Choroid plexus epithelial cell (primary cell): ENCODE measurements at places on chromosomes 5 and 9.

GRCh38 chr5:142182840-142183239 is 74.3 kb downstream of the NDFIP1 start:
- no peak for DNase-seq

GRCh38 chr5:76038212-76038611 is 45.0 kb upstream of the SV2C start:
- no peak for DNase-seq

DNA sequence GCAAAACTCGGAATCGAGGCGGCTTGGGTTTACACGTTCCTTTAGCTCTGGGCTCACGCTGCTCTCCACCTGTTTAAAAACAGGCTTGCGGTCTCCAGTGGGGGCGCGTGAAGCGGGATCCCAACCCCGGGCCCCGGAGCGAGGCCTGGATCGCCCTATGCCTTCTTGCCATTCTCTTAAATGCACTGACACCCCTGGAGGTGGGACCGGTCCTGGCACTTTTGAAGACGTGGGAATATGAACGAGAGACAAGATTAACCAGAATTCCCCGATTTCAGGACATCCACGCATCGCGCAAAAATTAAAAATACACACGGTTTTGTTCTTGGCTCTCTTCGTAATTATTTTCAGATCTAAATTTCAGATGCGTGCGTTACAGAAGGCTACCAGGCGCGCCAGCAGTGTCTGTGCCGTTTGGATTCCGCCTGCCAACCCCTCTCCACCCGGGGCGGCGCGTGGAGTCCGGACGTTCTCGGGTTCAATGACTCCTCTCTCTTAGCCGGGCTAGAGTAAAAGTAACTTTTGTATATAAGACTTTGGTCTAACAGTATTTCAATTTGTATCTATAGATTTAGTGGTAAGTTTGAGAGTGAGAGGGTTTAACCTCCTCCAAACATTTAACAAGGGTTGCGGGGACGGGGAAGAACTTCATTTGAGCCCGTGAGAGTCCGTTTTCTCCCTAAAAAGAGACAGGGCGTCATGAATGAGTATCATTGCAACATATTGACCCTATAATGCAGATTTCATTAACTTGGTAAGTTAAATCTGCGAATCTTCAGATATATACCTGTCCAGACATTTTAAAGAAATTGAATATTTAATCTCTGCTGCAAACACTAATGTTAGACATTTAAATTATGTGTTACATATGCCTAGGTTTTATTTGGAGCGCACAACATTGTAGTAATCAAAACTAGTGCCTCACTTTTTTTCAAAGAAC is 3.8 kb downstream of the FOXD1 start:
- DNase-seq: peak; percentile 54

- no peak for DNase-seq
Measured at GRCh38 chr9:9556865-9557803, 1055.7 kb downstream of the PTPRD start.

- DNase-seq: peak; percentile 34
Measured at GRCh38 chr5:42876375-42876844, 64.7 kb upstream of the SELENOP start.

GRCh38 chr9:88874391-88874790 is 116.9 kb upstream of the S1PR3 start:
- DNase-seq: peak; percentile 19

DNA sequence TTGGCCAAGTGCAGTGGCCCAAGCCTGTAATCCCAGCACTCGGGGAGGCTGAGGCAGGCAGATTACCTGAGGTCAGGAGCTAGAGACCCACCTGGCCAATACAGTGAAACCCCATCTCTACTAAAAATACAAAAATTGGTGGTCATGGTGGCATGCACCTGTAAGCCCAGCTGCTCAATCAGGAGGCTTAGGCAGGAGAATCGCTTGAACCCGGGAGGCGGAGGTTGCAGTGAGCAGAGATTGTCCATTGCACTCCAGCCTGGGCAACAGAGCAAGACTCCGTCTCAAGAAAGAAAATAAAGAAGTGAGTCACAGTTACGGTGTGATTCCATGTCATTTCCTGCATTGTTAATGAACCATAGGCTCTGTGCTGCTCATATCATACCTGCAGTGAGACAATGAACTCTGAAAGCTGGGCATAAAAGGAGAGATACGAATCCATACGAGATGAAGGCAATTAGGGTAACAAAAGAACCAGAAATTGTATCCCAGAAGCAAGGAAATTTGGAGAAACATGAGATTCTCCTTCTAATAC is 44.6 kb downstream of the TIMD4 start:
- no peak for DNase-seq

GRCh38 chr9:137912671-137913070 is 35.1 kb downstream of the CACNA1B start:
- DNase-seq: no peak

DNA sequence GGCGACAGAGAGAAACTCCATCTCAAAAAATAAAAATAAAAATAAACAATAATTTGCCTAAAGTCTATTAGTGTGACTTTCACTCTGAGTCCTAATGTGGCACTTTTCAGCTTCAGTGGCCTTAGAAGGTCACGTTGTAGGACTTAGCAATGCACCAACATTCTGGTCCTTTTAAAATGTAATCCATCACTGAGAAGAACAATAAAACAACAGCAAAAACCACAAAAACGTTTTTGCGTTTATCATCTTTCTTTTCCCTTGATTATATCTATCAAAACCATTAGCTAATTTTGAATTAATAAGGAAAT is 190.1 kb upstream of the ZNF608 start:
- DNase-seq: no peak

DNA sequence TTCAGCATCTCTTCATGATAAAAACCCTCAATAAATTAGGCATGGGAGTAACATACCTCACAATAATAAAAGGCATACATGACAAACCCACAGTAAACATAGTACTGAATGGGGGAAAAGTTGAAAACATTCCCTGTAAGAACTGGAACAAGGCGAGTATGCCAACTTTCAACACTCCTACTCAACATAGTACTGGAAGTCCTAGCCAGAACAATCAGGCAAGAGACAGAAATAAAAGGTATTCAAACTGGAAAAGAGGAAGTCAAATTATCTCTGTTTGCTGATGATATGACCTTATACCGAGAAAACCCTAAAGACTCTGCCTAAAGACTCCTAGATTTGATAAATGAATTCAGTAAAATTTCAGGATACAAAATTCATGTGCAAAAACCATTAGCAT is 167.6 kb downstream of the TMEM38B start:
- no peak for DNase-seq
